ENCODE measurements at places on chromosomes 5 and 9. TPM values are rescaled to one million over a fixed set of nuclear protein-coding genes. Genes with fewer than 3 reads are reported as not detected.

Gene ANKRD20A1
- total RNA-seq: 7.3 TPM

Gene SPATA31D4
- not detected for total RNA-seq

Gene IFNA21
- not detected for total RNA-seq

- DNase-seq: peak; percentile 25
These were observed 67.3 kb upstream of the RXRA start for GRCh38 chr9:134258828-134259546.

Gene SPINK6
- not detected for total RNA-seq

DNA sequence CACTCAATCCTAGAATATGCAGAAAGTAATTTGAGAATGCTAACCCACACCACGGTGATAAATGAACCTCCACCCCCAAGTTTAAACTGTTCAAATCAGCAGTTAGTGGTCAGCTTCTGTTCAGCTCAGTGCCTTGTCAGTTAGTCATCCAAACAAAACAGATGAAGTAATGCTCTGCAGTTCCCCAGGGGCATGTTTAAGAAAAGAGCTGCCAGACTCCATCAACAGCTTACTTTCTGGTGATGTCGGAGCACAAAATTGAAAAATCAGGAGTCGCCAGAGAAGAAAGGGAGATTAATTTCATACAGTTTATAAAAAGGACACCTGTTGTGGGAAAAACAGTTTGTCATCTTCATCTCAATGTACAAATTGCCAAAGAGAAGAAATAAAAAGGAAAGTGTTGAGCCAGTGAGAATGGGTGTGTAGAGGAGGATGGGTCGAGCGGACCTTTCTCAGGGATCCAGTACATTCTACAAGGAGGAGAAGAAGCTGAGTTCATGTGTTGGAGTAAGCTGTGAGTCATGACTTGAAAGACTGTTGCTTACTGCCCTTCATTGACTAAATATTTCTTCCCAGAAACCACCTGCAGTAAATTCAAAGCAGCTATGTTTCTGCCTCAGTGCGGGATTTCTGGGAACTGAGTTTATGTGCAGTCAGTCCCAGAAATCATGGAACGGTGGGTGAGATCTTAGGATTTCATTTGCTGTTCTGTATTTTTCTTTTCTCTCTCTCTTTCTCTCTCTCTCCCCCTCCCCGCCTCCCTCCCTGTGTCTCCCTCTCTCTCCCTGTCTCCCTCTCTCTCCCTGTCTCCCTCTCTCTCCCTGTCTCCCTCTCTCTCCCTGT lies 13.7 kb downstream of the TRIO start:
- DNase-seq: no peak

- no peak for DNase-seq
These were observed 1.2 kb upstream of the ADAMTS6 start for GRCh38 chr5:65482736-65483545.

Gene DMRT3
- not detected for total RNA-seq

Gene NUP214
- total RNA-seq: 26.2 TPM

DNA sequence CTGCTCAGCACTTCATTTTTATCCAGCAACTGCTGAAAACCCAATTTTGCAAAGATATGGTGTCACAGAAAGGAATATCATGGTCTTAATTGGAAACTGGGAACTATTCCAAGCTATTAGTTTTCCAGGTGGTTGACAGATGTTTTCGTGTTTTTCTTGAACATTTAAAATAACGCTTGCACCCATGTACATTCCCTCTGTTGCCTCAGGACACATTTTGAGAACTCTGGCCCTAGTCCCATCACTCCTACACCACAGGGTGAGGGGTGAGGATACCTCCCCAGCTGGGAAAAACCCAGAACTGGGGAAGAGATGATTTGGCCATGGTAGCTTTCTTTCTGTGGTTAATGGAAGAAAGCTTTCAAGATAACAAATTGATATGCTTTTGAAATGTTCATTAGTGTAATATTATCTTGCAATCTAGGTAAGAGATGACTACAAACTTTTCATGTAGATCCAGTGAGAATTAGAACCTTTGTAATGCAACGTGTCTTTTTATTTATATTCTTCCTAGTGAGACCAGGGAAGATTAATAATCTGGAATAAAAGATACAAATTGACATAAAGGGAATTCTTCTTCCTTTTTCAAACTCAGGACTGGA lies 627.0 kb downstream of the RAB3C start:
- no peak for DNase-seq

Gene ZNF608
- 86.3 TPM for total RNA-seq

Gene MRPS27
- total RNA-seq: 56.3 TPM

- DNase-seq: no peak
These were observed 22.0 kb upstream of the FGFR4 start for GRCh38 chr5:177064500-177065277.

DNA sequence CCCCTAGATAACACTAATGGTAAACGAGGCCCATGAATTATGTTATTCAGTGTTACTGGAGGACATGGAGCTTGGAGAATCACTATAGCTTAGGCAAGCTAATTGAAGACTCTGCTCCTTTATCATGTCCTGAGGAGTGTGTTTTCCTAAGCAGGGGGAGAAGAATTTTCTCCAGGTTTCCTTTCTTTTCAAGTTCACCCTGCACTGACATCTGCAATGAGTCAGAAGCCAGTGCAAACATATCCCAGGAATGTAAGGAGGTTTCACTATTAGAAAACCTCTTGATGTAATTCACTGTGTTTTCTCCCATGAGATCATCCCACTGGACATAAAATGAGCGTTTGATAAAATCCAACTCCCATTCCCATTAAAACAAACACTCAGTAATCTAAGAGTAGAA lies 75.6 kb downstream of the DMRT2 start:
- no peak for DNase-seq

GRCh38 chr5:2894316-2894715 lies 142.8 kb upstream of the IRX2 start:
- no peak for DNase-seq

Gene FAM153A
- 10.1 TPM for total RNA-seq

GRCh38 chr5:2214910-2215590 lies 332.3 kb upstream of the IRX4 start:
- no peak for DNase-seq

GRCh38 chr5:112935675-112936074 lies 13.6 kb upstream of the REEP5 start:
- DNase-seq: no peak

Gene CCL21
- total RNA-seq: not detected
